Activated T-cell treated with anti-CD3 and anti-CD28 coated beads for 48 hours (primary cell): ENCODE measurements at places on chromosomes 16 and 17.

DNA sequence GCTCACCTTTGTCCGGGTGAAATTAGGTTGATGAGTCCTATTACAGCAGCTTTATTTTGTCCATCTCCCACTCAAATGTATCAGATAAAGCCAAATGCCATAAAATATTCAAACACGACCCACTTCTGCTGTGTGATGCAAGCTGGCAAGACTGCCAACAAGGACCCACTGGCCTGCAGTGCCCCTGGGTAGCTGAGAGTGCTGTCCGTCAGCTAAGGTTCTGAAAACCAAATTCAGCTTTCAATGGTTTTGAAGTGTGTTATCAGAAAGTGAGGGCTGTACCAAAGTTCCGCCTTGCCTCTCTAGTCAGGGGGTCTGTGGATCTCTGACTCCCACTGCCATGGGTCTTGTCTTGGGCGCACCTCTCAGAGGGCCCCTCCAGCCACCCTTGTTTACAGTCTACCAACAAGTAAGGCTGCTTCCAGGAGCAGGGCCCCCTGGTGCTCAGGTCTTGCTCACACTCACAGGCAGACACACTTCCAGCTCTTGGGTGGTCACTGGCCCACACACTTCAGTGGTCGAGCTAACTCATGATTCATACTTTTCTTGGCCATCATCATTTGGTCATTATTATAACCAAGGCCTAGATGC is 10.5 kb upstream of the CCDC182 start:
- DNase-seq = no peak

DNA sequence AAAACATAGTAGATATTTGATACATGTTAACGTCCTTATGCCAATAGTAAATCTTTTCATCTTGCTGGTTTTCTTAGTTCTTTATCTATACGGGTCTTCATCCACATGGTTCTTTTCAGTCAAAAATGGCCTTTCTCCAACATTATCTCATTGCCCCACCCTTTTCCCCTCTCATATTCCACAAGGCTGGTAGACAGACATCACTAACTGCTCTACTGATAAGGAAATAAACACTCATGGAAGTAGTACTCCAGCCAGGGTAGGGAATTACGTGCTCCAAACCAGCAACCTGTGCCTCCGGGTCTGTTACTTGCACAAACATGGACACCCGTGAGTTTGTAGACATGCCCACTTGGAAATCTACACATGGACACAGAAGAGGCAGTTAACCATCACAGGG is 141.4 kb downstream of the XYLT1 start:
- DNase-seq = no peak

GRCh38 chr16:70416748-70417616 is 21.9 kb downstream of the ST3GAL2 start:
- DNase-seq = no peak

- DNase-seq = no peak
Measured at GRCh38 chr17:64148699-64149098, 18.8 kb upstream of the ERN1 start.

GRCh38 chr16:12925026-12925800 is 23.8 kb downstream of the SHISA9 start:
- DNase-seq = no peak

GRCh38 chr16:75732871-75733270 is 6.6 kb upstream of the CPHXL start:
- DNase-seq = no peak

DNA sequence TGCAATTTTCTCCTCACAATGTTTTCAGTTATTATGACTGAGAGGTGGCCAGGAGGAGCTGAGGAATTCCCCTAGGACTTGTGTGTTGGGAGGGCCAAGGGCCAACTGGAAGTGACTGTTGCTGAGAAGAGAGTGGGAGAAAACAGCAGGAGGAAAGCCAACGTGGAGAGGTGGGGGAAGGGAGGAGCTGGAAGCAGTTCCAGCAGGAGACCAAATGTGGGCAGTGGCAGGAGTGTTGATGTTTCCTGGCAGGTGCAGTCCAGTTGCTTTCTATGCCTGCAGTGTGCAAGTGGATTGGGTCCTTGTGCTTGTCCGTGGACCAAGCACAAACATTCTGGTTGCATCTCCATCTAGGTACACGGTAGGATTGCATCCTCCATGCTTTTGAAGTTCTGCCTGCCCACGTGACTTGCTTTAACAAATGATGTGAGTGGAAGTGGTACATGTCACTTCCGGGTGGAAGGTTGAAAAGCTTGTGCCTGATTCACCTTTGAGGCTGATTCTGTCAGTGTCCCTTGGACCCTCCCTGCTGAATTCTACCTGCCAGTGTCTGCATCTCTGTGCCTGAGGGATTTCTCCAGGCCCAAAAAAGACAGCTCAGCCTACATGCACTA is 54.7 kb upstream of the CRHR1 start:
- no peak for DNase-seq

DNA sequence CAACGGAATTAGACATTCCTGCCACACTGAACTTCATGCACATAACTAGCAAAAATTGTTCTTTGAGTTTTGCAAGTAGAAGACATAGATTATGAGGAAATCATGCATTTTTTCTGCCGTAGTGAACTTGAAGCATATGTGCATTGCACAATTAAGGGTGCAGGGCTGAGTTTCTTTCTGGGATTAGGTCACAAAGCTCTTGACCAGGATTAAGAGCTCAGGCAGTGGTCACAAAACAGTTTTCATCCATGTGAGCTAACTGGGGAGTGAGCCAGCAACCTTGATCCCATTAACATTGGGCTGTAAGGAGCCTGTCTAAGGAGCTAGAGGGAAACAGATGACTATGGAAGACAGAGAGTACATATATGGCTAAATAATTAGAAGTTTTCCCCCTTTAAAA is 143.7 kb downstream of the PMP22 start:
- no peak for DNase-seq

- DNase-seq = no peak
Measured at GRCh38 chr17:81306491-81306890, 11.4 kb upstream of the SLC38A10 start.

DNA sequence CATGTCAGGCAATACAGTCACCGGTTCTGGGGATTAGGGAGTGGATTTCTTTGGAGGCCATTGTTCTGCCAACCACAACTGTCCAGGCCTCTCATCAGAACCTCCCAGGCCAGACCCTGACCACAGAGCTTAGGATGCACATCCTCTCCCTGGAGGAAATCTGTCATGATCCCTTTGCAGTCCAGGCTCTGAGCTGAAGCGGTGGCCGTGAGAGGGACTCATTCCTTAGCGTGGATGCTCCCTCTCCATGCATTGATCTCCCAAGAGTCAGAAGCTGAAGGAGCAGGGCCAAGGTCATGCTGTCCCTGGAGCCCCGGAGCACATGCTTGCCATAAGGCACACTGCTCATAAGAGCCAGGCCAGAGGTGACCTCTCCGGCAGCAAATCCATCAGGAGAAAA is 181.4 kb downstream of the COPRS start:
- DNase-seq = no peak

GRCh38 chr16:83010776-83011720 is 384.3 kb downstream of the CDH13 start:
- no peak for DNase-seq

DNA sequence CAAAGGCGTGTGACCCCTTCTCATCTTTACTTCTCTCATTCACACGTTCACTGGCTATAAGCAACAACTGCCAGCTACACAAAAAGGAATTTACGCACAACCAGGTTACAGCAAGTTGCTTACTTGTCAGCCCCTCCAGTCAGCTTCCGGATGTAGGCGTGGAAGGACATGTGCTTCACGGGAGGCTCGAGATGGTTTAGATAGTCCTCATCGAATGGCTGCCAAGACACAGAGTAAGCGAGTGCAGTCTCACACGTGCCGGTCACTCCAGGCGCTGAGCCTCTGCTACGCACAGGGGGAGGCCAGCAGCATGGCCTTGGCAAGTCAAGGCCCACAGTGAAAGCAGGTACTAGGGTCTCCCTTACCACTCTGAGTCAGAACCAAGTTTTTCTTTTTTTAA is 28.3 kb downstream of the NPLOC4 start:
- no peak for DNase-seq

DNA sequence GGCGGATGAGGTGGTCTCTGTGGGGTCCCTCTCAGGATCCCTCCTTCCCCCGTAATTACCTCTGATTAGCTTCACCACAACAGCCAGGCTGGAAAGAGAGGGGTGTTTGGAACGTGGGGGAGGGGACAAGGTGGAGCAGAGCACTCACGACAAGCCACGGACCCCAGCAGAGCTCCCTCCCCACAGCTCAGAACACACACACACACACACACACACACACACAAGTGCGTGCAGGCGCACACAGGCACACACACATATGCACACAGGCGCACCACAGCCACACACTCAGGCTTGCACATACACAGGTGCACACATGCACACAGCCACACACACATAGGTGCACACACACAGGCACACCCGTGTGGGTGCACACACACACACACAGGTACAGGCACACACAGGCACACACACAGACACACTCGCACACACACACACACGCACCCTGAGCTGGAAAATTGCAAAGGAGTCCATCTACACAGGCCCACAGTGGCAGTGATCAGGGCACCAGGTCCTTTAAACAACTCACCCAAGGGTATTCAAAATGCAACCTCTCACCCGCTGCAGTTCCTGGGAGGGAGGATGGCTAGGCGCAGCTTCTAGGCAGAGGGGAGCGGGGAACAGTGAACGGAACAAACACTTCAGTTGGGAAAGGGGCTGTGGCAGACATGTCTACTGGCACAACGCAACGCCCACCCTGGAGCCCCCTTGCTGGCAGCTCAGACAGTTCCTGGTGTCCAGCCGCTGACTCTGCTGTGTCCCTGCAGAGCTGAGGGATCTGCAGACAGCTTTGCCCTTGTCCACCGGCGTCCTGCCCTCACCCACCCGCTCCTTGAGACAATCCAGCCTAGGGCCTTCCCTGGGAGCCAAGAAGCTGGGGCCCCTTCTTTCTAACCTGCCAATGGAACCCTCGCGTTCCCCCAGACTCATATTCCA is 59.9 kb upstream of the DLX4 start:
- DNase-seq = no peak

GRCh38 chr17:50691550-50692447 is 15.9 kb downstream of the ANKRD40 start:
- DNase-seq = no peak

GRCh38 chr16:78504401-78504851 is 405.0 kb downstream of the WWOX start:
- no peak for DNase-seq

DNA sequence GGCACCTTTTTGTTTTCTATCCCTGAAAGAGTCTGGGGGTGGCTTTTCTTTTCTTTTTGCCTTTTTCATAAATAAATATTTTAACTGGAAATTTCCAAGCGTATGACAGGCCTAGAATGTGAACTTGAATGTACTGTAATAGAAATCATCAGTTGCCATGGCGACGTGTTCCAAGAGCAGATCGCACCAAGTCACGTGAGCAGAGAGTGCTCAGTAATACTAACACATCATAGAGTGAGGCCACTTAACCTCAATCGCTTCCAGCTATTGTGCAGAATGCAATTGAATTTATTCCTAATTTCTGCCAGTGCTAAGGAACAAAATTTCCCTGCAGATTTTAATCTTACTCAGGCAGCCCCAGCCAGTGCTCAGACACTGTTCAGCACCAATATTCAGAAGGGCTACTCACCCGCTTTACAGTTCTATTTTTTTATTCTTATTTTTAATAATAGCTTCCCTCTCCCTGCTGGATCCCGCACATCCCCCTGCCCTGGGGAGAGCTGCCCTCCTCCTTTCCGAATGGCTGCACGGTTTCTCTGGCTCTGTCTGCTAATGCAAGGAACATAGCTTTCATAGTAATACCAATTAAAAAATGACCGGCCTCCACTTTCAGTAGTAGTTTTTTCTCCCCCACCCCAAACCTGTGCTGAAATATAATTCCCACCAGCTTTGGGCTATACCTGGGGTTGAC is 26.2 kb upstream of the PMFBP1 start:
- no peak for DNase-seq

GRCh38 chr16:66130296-66130905 is 236.1 kb upstream of the CDH5 start:
- DNase-seq = no peak

DNA sequence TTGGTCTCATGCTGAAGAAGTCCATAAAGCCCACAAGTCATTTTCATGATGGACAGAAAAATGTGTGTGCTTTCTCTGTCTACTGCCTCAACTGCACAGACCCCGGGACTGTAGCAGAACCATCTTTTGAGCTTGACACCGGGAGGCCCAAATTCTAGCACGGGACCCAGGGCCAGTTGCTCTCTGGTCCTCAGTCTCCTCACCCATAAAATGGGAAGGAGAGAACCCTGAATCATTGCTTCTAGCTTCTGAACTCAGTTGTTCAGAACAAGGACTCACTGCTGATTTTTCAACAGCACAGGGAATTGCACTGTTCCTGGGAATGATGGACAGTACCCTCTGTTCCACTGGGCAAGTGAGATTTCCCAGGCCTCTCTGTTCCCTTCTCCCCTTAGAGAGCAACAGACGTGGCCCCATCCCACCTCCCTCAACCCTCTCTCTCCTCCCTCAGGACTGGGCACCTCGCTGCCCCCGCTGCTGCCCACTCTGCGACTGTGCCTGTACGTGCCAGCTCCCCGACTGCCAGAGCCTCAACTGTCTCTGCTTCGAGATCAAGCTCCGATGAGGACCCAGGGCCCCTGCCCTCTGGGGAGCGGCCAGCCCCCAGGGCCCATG is 2.2 kb upstream of the ALDOA start:
- no peak for DNase-seq

DNA sequence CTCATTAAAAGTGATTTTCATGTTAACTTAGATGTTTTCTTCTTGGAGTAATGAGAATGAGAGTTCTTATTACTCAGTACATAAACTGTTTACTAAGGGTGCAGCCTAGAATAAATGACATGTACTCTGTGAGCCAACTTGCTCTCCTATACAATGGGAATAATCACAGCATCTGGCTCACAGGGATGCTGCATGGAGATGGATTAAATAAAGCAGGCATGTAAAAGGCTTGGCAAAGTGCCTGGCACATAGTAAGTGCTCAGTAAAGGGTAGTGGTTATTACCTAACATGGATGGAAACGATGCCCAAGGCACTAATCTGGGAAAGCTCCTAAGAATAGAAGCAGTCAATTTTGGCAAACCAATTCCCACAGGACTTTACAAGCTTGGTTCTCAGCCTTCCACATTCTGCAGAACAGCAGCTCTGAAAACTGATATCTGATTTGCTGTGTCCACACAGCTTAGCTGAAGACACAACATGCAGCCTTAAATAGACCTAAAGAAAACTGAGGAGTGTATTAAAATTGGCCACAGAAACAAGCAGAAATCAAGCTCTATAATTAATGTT is 176.1 kb downstream of the ABCC12 start:
- no peak for DNase-seq

GRCh38 chr17:44283344-44284023 is 15.5 kb upstream of the SLC4A1 start:
- DNase-seq = no peak

GRCh38 chr16:53501216-53501859 is 1.7 kb downstream of the AKTIP start:
- DNase-seq = no peak

- no peak for DNase-seq
Measured at GRCh38 chr16:86661706-86662105, 83.4 kb downstream of the FOXL1 start.

- peak; percentile 49 for DNase-seq
Measured at GRCh38 chr16:9134739-9135138, 43.3 kb downstream of the HAPSTR1 start.

GRCh38 chr17:38676706-38677504 is 2.1 kb upstream of the EPOP start:
- DNase-seq = peak; percentile 81
